ENCODE measurements at places on chromosomes 5 and 9.

DNA sequence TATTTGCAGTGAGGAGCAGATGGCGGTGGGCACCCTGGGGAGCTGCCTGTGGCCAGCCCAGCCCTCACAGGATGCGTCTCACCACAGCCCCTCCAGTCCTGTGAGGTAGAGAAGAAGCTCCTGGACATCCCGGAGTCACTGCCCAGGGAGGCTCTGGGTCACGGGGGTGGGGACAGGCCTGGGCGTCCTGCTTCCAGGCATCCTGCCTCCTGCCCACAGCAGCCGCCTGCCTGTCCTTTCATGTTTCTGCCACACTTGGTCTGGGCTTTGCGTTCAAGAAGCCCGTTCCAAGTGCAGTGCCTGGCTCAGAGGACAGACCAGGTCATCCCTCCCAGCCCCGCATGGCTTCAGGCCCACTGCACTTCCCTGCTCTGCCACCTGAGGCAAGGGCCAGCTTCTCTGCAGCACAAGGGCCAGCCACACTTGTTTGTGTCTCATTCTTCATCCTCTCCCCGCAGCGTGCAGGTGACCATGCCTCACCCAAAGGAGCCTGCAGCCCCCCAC is 38.2 kb downstream of the ZDHHC11B start:
- DNase-seq = no peak

DNA sequence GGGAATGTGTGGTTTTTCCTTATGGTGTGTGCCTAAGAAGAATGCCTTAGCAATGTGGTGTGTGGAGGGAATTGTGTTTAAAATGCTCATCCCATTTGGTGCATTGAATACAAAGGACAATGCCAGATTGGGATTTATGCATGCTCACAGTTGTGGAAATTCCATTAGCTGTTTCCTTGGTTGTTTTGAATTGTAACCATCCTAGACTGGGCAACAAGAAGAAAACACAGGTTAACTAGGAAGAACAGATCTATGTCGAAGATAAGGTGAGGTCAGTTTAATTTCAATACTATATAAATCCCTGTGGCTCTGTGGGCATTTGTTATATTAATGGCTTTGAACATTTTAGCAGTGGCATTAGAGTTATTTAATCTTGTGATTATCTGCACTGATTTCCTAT is 266.8 kb downstream of the MAT2B start:
- no peak for DNase-seq

GRCh38 chr9:136599811-136600660 is 54.2 kb upstream of the NOTCH1 start:
- no peak for DNase-seq

DNA sequence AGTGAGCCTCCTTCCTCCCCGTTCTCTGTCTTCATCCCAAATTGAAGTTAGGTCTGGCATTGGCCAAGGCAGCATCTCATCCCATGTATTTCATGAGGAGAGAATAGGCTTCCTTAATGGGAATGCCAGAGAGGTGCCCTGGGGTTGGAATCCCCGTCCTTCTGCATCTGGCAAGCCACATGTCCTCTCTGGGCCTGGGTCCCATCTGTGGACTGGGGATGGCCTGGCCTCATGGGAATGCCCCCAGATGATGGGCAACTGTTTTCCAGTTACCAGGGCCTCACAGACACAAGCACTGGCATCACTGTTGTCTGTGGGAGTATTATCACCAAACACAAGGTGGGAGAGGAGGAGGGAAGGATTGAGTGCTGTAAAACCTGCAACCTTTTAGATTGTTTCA is 153.9 kb downstream of the FSTL4 start:
- DNase-seq = no peak

DNA sequence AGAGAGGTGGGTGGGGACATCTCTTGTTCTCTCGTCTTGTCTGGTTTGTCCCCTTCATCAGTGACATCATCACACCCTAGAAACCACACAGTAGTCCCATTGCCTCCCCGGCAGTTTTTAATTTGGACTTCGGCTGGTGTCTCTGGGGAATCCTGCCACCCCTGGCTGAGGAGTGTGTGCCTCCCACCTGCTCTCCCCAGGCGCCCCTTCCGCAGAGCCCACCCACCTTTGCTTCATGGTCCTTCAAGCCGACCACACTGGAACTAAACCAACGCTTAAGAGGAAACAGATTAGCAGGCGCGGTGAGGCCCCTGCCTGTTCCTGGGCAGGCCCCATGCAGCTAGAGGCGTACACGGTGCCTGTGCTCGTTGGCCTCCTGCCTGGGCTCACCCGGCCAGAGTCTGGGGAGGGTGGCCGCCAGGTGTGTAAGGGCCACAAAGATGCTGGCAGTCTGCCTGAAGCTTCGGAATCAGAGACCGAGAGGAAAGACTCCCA is 107.6 kb upstream of the SPRY4 start:
- no peak for DNase-seq

DNA sequence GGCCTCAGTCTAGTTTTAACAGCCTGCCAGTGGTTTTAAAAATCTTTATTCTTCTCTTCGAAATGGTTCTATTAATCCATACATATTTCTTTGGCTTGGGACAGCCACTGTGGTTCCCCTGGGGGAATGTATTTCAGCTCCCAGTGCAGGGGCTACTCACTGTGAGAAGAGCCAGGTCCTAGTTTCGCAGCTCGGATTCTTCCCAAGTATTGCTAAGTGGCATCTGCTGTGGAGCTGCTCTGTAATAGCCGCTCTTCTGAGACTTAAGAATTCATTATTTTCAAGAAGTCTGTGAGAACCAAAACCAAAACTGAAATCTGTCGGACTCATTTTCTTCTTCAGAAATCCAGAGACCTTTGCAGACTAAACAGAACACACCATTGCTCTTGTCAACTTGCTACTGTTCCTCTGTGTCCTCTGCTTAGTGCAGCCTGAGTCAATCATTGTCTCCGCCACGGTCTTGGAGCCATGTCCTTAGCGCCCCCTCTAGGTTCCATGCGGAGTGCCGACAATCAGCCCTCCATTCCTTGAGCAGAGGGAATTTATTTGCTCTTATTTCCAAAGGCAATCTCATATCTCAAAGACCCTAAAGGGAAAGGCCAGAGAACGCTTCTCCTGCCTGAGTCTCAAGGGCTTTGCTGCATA is 478.2 kb downstream of the SPATA31D1 start:
- no peak for DNase-seq

- DNase-seq = no peak
Measured at GRCh38 chr5:30194595-30194994, 998.9 kb upstream of the CDH6 start.

- no peak for DNase-seq
Measured at GRCh38 chr9:126607731-126608130, 6.0 kb upstream of the LMX1B start.

DNA sequence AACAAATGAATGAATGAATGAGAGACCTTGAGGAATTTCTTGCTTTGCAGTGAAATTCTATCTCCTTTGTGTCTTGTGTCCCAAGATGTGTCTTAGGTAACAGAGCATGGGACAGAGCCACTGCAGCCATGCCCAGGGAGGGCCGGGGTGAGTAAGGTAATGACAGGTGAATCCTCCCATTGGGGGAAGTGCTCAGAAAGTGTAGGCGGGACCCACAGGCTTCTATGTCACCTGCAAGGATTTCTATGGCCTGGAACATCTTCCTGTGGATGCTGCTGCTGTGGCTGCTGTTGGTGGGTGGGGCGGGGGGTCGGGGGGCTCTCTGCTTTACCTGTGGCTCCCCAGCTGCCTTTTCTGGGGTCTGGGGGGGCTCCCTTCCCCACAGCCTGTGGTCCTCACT is 133.6 kb upstream of the IER5L start:
- no peak for DNase-seq

DNA sequence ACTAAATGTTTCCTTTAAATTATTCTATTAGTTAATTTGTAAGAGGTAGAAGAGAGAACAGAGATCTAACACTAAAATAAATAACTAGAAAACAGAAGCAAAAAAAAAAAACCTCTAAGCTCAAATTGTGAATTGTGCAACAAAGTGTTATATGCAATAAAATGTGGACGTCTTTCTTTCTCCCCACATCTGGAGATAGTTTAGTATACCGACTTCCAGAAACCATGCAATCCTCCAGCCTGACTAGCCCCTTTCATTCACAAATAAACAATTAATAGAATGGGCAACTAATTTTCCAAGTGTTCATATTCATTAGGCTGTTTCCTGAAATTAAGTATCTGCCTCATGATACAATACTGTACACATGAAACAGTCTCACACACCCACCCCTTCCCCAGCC is 258.5 kb downstream of the BNC2 start:
- no peak for DNase-seq

- DNase-seq = no peak
Measured at GRCh38 chr5:126814721-126815404, 37.9 kb downstream of the LMNB1 start.

- DNase-seq = no peak
Measured at GRCh38 chr9:136546697-136547501, 1.1 kb upstream of the NOTCH1 start.

GRCh38 chr5:126339215-126339805 is 83.9 kb upstream of the GRAMD2B start:
- DNase-seq = no peak

DNA sequence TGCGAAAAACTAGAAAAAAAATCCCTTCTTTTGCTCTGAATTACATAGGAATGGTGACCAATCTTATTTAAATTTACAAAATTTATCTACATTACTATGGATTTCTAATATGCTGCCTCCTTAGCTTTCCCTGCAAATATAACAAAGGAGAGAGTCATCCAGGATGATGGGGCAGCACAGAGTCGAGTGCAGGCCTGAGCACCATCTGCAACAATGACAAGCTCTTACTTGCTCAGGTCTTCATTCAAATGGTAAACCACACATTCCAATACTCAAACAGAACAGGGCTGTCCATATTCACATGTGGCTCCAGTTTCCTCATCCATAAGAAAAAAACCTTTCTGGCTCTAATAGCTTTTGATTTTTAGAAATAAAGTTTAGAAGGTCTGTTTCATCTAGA is 33.5 kb upstream of the ZNF354B start:
- DNase-seq = no peak

DNA sequence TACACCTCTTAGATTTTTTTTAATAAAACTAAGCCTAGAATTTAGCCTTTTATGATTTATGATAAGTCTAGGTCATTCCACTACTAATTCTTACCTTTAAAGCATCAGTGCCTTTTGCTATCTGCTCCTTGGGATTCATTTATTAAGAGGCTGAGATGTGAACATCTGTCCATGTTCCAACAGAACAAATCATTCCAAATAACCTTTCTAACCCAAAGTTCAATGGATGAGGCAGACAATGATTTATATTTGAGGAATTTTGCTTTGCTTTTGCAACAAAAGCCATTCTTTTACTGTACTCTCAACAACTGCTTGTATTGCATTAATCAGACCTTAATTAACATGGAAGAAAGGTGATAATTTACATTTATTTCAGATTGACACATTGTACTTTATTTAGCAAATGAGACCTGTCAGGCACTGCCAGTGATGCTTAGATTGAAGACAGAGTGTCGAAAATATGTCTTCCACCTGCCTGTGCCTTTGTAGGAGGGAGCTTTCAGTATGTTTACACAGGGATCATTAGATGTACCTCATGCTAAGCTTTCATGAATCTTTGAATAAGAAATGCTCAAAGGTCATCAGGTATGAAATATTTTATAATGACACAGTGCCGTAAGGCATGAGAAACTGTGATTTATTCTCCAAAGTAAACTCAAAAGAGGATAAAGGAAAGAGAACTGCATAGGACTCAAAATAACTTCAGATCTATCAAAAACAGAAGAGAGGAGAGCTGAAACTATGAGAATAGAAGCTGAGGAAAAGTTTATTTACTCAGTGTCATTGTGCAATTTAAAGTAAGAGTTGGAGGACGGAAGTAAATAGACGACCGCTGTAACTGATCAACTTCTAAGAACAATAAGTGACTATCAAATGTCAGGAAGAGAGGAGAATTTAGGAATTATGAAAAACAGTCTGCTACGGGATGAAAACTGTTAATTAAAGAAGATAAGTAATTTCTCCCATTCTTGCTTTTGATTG is 36.7 kb upstream of the IZUMO3 start:
- DNase-seq = no peak

DNA sequence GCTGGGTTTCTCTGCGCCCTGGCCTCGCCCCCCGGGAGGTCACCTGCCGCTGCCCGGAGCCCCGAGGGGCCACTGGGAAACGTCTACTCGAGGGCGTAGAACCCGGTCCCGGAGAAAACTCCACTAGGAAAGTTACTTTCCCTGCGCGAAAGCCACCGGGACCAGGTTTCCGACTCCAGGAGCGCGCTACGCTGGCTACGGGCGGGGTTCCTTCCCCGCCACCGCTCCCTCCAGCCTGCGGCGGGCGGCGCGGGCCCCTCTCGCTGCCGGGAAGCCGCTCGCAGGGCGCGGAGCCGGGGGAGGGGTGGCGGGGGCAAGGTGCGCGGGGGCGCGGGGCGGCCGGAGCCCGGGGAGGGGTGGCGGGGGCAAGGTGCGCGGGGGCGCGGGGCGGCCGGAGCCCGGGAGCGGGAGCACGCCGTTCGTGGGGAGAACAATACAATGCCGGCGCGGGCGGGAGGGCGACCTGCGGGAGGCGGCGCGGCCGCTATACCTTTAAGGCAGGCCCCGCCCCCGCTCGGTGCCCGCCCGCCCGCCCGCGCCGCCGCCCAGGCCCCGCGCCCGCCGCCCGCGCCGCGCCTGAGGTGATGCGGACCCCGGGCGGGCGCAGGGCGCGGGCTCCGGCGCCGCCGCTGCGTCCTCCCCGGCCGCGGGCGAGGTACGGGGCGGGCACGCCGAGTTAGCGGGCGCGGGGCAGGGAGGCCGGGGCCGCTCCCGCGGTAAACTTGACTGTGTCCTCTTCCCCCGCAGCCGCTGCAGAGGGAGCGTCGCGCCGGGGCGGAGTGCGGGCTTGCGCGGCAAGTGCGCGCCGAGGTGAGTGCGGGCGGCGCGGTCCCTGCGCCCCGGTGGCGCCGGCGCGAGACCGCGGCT is 278.1 kb downstream of the AOPEP start:
- DNase-seq = no peak

DNA sequence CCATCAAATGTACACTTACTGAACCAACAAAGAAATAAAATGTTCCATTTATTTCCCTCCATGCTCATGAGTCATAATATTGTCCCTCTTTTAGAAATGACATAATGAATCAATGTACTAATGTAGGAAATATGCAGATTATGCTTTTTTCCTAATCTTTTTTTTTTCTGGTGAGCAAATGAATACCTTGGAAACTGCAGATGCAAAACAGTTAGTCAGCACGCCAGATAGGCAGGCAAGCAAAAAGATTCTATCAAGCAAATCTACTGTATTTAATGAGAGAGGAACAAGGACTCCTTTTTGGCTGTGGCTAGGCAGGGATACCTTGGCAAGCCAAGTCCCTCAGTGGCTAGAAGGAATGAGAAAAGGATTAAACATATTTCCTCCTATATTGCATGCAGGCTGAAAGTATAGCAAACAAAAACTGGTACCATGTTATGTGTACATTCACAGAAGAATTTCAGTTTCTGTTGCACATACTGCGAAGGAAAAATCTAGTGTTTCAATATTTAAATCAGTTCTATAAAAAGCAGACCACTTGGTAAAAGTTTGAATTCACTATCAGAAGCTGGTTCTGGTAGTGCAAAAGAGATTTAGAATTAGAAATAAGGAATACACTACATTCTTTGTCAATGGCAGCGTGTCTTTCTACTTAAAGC is 605.4 kb downstream of the TLE1 start:
- no peak for DNase-seq

DNA sequence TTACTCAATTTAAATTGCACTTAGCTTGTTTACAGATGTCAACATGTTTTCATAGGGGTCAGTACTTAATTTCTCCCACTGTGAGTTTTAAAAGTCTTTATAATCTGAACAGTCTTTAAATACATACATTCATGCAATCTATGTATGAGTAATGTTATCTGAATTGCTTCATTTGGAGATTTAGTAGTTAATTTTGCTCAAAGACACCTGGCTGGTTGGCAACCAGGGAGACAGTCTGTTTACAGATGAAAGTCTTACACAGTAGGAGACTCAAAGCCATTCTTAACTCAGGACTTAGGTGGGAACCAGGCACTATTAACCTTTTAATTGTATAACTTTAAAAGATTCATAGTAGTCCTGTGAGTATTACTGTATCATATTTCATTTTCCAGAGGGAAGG is 29.3 kb downstream of the DAB2 start:
- DNase-seq = no peak
